GM20000 (cell line): ENCODE measurements at places on chromosomes 12 and 14.

DNA sequence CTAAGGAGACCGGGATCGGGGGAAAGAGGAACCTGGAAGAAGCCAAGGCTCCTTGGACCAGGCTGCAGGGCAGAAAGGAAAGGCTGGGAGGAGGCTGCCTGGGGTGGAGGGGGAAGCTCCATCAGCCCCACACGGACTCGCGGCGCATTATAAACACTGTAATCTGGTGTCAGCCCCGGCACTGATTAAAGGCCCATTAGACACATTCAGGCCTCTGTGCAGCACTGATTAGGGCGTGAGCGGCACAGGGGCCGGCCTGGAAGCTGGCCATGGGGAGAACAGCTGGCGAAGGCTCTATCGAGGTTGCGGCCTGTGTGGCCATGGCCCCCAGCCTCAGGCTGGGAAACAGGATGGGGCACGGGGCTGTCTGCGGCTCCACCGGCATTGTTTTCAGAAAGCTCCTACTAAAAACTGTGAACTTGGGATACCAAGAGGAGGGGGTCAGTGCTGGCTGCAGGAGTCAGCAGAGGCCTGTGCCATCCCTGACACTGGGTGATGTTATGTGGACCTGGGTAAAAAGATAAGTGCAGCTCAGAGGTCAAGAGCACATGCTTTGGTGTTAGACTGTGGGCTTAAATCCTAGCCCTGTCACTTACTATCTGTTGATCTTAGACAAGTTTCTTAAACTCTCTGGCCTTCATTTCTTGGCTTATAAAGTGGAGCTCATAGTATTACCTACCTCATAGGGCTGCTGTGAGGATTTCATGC, 10.6 kb downstream of the ACVRL1 start:
- DNase-seq, result no peak

DNA sequence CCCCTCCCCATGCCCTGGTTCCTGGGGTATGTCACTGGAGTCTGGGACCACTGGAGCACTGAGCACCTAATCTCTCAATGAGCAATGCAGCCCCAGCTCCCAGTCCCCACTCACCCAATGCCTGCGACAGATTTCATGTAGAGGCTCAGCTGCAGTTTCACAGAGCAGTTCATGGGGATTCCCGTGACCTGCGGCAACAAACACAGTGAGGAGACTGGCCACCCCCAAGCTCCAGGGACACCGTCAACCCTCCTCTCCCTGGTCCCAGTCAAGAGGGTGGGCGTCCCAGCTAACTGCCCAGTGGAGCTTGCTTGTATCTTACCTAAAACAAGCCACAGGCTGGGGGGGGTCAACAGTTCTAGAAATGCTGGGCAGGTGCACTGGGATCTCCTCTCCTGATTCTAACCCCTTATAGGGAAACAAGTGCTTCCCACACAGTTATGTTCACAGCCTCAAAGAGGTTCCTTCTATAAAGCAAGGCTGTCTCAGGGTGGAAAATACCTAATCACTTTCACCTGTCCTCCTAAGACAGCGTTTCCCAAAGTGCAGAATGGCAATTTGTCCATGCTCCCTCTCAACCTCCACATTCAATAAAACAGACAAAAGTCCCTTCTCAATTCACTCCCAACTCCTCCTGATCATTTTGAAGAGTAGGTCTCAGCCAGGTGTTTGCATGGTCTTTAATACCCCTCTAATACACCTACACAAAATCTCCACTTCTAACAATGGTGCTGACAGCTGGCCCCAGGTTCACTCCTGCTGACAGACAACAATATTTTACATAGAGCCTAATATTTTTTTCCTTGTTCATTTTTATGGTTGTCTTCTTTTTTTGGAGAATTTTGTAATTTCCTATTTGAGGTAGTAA, 68.3 kb downstream of the SCARB1 start:
- peak; percentile 81 for DNase-seq

DNA sequence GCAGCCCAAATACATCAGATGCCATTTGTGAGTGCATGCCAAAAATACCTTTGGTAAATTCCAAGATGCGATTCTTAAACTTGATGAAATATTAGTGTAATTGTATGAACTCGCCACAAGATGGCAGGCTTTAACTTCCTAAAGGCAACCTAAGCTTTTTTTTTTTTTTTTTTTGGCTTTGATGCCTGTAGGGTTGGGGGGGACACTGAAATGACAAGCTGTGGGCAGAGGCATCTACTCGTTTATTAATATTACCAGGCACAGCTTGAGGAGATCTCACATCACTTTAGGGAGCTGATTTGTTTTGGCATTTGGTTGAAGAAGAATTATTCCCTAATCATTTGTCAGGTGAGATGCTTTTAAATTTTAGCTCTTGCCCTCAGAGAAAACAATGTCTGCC, 126.7 kb upstream of the CCDC196 start:
- DNase-seq, result peak; percentile 37

- peak; percentile 33 for DNase-seq
These were observed 8.9 kb upstream of the MYRFL start for GRCh38 chr12:69816082-69816481.

DNA sequence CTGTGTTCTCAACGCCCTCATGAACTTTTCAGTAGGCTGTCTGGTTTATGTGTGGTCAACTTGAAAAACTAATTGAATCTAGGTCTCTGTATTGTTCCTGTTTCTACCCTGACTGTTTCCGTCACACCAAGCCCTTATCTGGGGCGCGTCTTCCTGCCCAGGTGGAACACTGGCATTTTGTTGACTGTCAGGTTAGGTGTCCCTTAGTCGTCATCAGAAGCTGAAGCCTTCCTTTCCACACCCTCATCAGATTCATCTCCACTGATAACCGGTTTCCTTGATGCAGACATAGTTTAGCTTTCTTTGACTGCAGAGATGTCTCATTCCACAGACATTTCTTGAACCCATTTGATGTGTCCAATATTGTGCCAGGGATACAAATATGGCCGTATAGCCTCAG, 96.5 kb downstream of the DUSP16 start:
- no peak for DNase-seq

- no peak for DNase-seq
These were observed 8.5 kb downstream of the ORAI1 start for GRCh38 chr12:121634836-121635235.
